Germinal center (tissue), 1 donor: ENCODE measurements at places on chromosomes 16 and 17.
A peak's percentile ranks its signal among the peaks of the same experiment; 100 is the strongest.

DNA sequence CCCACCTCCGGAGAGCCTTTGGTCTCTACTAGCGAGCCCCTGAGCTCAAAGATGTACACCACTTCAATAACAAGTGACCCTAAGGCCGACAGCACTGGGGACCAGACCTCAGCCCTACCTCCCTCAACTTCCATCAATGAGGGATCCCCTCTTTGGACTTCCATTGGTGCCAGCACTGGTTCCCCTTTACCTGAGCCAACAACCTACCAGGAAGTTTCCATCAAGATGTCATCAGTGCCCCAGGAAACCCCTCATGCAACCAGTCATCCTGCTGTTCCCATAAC lies 702 bp downstream of the SPN start:
- no peak for DNase-seq

DNA sequence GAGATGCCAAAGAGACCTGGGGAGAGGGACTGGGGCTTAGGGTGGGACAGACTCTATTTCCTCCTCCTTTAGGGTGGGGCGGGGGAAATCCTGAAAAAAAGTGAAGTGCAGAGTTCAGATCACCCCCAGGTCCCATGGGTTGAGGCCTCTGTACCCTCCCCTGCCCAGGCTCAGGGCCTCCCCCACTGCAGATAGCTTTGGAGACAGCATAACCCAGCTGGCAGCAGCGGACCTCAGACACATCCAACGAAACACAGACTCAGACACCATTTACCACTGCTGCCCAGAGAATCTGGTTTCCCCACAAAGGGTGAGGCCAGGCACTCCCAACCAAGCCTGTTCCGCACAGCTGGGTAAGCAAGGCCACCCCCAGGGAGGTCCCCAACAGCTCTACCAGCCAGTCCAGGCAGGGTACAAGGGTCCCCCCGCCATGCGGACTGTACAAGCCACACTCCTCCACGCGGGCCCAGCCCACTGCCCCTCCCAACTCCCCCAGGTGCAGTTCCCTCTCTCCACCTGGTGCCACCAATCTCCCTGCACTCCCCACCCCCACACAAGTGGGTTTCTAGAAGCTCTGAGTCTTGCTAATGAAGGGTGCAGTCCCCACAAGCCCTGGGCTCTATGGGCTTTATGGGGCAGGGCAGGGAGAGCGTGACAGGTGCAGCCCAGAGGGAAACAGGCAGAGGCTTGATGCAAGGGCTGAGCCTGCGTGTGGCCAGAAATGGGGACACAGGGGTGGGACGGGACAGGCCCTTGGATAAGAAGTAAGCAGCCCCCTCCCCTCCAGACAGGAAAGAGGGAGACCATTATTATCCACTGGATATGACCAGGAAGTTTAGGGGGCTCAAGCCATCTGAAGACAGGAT lies 8.9 kb downstream of the RHBDF2 start:
- peak; percentile 60 for DNase-seq

DNA sequence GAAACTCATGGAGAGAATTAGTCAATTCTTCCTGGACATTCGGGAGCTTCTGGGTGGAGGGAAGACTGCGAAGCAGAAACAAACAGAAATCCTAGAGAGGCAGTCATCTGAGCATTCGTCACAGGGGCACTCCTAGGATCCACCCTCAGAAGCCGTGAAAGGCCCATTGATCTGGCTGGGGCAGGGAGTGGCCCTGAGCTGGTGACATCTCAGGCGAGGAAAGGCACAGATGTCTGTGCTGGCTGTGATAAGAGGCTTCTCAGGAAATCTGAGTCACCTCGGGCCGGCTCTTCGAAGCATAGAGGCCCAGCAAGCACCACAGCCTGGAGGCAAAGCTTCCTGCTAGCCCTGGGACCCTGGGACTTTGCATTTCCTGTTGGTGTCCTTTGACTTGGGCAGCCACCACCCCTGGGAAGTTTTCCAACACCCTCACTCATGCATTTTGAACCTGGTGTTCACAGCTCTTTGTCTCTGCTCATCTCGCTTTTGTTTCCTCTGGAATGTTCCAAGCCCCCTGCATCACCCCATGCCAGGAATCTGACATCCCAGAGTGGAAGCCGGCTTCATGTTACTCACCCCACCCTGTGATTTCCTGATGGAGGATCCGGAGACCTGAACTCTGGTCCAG lies 23.3 kb upstream of the CDRT4 start:
- DNase-seq: no peak

DNA sequence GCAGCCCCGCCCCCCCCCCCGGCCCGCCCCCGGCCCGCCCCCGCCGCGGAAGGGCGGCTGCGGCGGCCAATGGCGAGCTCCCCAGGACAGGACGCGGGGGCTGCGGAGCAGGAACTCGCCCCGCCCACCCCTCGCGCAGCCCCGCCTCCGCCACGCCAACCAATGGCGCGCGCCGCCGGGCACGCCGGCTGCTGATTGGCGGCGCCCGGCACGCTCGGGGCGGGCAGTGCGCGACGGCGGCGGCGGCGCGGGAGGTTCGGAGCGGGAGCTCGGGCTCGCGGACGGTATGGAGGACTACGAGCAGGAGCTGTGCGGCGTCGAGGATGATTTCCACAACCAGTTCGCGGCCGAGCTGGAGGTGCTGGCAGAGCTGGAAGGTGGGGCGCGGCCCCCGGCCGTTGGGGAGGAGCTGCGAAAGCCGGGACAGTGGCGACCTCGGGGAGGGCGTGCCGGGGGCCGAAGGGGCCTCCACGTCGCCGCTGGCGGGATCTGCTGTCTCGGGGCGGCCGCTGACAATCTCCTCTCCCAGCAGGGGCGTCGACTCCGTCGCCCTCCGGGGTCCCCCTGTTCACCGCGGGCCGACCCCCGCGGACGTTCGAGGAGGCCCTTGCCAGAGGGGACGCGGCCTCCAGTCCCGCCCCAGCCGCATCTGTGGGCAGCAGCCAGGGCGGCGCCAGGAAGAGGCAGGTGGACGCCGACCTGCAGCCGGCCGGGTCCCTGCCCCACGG lies at the start of gene CHTF18:
Gene CHTF18 (plus strand): TSS at position 222 of the 728 bp plus-strand sequence. CDS start 65 bp downstream, at position 287.
- DNase-seq: peak; percentile 100

DNA sequence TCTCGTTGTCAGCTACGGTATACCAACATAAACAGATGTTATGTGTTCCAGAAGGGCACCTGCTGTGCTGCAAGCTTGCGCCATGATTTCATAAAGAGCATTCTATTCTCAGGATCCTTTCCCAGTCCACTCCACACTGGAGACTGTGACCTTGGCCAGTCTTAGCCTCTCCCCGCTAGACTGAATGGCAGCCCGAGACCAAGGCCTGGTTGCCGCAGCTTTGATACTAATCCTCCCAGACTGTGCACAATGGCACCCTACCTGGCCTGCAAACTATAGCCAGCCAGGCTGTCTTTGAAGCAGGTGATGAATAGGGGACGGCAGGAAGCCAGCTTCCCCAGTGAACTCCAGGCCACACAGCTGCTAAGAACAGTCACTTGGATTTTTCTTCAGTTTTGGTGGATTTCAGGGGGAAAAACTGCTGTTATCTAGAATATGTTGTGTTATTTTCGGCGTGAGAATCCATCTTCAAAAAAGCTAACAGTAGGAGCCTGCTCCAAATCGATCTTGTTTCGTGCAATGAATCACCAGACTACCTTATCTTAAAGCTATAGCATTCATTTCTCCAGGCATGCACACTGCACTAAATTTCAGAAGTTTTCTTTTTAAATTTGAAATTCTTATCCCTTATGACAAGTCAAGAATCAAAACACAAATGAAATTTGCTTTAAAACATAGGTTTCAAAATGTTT lies 289.0 kb downstream of the CEP112 start:
- no peak for DNase-seq

DNA sequence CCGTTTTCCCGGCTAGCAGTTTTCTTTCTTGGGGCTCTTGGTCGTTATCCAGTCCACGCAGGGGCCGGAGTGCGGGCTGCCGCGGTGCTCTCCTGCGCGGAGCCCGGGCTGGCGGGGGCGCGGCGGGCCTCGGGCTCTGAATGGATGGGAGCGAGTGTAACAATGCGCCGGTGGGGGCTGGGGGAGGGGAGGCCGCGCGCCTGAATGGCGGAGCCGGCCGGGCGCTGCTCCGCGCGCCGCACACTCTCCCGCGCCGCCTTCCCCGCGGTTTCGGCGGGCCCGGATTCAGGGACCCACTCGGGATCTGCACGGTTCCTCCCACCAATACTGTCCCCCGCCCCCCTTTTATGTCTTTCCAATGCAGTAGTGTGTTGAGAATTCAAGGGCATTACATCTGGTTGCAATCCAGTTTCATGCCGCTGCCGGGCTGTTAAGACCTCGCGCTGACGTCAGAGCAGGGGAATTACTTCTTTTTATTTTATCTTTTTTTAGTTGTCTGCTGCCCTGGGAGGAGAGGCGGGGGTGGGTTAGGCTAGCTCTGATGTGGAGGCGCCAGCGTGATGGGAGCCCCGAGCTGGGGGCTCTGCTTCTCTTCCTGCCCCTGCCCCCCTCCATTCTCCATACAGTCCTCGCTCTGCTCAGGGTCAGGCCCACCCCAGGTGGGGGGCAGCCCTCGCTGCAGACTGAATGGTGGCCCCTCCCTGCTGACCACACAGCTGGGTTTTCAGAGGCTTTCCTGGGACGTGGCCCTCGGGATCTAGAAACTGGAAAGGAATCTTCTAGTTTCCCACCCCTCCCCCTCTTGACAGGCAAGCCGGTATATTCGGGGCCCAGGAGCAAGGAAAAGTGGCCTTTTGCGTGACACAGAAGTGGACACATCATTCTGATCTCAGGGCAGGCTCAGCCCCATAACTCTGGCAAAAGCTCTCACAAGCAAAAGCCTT lies 1.8 kb downstream of the RAI1 start:
- peak; percentile 53 for DNase-seq

GRCh38 chr17:70072546-70073309 lies 2.3 kb upstream of the KCNJ16 start:
- DNase-seq: no peak

DNA sequence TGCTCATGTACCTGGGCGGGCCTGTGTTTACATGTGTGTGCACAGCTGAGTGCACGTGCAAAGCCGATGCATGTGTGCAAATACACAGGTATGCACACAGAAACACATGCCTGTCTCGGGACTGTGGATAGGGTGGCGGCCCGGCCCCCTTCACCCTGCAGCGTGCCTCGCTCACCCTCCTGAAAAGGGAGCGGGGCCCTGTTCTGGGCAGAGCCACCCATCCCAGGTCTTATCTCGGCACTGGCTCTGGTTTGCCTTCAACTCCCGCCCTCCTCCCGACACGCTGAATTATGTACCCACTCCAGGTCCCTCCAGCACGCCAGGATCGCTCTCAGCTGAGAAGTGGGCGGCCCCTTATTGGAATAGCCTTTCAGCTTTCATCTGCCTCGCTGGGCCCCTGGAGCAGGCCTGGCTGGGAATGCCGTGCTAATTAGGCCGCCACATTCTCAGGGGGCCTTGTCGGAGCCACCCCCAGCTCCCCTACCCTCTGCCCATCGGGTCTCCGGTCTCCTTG lies 77.8 kb downstream of the RTN4RL1 start:
- no peak for DNase-seq

DNA sequence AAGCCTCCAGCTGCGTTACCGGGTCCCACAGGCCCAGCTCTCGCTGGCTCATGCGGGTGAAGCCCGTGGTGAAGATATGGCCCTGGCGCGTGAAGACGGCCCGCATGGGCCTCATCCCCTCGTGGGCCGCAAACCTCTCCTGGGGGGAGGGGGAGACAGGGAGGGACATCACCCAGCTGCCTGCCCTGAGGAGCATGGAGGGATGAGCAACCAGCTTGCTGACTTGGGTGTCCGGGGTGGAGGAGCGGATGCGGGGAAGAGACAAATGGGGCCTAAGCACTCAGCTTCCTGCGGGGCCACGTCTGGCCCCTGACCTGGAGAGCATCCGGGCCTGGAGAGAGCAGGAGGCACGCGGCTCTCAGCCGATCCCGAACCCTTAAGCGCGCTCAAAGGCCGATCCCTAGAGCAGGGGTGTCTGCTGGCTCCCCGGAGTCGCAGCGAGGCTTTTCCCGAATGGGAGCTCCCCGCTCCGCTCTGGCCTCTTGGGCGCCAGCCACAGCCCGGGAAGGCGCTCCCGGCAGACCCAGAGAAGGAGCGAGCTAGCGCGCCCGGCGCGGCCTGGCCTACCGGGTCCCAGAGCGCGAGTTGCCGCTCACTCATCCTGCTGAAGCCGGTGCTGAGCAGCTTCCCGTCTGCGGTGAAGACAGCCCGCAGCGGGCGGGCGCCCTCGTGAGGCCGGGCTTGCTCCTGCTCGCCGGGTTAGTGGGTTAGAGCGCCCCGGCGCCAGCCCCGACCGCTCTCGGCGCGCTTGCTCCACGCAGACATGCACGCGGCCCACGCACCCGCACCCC lies 5.0 kb downstream of the CORO6 start:
- DNase-seq: peak; percentile 86

DNA sequence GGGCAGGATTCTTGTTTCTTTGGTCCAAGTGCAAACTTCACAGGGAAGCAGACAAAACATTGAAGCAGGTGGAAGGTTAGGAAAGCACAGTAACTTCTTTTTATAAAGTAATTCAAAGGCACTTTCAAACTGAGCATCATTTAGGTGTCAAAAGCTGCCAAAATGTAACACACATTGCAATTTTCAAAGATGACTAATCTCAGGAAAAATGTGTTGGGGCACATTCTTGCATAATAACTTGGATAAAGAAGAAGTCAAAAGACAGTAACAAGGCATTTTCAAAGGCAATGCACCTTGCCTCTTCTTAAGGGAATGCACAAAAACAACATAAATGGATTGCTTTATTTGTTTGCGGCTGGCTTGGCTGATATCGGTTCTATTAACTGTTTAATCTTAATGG lies 3.6 kb downstream of the KCNJ2 start:
- DNase-seq: no peak

DNA sequence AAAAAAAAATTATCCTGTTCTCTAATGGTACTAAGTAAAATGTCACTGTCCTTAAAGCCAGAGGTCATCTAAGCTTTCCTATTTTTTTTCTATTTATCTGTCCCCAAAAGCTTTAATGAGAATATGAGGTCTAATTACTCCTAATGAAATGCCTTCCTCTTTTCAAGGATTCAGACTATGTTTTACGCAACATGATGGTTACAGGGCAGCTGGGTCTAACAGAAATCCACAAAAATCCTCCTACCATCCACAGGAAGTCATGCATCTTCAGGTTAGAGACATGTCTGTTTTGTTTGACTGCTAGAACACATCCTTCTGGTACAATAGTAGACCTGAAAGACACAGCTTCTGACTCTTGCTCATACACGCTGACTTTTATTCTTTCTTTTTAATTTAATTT lies 29.7 kb upstream of the NSRP1 start:
- DNase-seq: no peak

GRCh38 chr16:30567991-30568638 lies 3.4 kb downstream of the ZNF688 start:
- DNase-seq: peak; percentile 26

GRCh38 chr17:42405963-42406495 lies 17.0 kb downstream of the CAVIN1 start:
- peak; percentile 85 for DNase-seq

GRCh38 chr17:39461926-39462569 lies 762 bp downstream of the CDK12 start:
- peak; percentile 20 for DNase-seq

DNA sequence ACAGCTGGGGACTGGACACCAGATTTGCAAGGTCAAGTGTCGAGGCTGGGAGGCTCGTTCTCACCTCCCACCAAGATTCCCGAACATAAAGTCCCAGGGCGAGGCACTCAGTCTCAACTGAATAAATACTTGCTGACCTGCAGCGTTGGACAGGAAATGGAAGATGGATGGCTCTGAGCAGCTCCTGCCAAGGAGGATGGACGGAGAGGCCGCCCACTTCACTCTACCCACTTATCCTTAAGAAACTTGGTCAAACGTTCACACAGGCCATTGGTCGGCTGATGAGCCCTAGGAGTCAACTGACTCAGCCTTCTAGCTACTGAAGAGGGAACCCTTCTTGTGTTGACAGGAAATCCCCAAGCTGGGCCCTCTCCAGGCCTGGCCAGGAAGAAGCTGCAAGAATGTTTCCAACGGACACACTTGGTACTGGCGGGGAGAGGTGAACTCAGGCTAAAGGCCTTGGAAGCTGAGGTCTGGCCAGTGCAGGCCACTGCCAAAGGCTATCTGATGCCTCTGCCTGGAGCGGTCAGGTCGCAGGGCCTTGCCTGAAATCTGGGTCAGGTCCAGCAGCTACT lies 50.0 kb downstream of the VAC14 start:
- no peak for DNase-seq
